GM23248 (cell line): ENCODE measurements at places on chromosomes 2 and 18.

DNA sequence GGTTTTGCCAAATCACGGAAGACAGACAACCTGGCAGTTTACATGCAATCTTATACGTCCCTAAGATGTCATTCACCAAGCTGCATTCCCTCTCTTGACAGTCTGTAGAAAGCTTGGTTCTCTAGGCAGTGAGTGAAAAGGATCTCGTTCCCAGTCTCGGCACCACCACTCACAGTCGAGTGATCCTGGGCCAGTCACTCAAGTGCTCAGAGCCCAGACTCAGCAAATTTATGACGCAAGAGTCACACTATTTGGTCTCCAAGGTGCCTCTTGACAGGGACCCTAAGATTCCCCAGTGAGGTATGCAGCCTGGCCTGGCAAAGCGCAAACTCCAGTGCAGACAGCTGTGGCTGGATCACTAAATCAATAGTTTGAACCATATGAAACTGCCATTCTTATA, 77.9 kb downstream of the EIPR1 start:
- no peak for DNase-seq

GRCh38 chr2:19769513-19769912, 132.3 kb downstream of the TTC32 start:
- peak; percentile 53 for DNase-seq

DNA sequence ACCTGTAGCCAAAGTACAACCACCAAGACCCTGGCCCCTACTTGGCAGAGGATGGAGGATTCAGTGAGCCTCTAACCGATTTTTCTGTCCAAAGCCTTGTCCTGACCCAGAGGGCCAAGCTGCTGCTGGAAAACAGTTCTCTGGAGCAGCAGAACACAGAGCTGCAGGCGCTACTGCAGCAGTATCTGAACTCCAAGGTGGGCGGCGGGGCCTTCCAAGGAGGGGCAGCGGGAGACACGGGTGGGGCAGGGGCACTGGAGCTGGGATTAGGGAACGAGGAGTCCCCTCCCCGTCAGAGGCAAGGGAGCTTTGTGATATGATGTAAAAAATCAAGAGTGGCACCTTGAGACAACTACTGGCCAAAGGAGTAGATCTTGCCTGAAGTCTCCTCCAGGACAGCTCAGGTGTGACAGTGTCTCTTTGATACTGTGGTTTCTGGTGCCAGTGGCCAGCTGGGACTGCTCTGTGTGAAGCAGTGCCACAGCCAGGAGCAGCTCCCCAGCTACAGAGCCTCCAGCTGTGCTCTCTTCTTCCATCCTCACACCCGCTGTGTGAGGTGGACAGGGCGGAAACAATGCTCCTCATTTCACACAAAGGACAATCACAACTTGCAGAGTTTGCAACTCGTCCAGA, 22.8 kb downstream of the OTOF start:
- no peak for DNase-seq

GRCh38 chr2:174753038-174753633, 11.1 kb downstream of the CHRNA1 start:
- no peak for DNase-seq

DNA sequence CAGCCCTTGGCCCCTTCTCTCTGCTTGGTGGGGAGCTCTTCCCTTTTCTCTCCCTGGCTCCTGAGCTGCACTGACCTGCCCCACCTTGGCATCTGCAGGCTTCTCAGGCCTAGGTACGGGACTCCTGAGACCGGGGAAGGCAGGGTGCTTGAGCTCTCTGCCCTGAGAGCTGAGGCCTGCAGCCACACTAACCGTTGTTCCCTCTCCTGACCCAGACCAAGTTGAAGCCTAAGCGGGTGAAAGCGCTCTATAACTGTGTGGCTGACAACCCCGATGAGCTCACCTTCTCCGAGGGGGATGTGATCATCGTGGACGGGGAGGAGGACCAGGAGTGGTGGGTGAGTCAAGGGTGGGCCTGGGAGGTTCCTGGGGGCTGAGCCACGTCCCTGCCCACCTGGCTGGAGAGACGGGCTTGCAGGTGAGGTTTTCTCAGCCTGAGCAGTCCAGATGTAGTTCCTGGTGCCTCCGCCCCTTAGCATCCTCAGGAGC, 22.2 kb downstream of the ITGB1BP1 start:
- DNase-seq, result no peak

GRCh38 chr2:24617424-24617823, 126.4 kb downstream of the NCOA1 start:
- no peak for DNase-seq

DNA sequence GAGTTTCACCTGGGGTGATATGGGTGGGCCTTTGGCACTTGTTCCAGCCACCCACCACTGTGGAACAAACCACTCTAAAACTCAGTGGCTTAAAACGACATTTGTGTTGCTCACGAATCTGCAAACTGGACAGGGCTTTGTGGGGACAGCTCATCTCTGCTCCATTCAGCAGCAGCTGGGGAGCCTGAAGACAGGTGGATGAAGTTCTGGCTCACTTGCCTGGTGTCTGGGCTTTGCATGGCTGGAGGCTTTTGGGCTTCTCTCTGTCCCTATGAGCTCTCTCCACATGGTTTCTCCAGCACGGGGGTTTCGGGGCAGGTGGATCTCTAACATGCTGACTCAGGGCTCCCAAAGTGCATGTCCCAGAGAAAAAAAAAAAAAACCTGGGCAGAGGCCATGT, 93.0 kb upstream of the GLI2 start:
- DNase-seq, result no peak

GRCh38 chr2:165815299-165816141, 21.5 kb upstream of the GALNT3 start:
- no peak for DNase-seq

- no peak for DNase-seq
These were observed 297.0 kb upstream of the REV1 start for GRCh38 chr2:99786636-99787390.

- DNase-seq, result no peak
These were observed 415.2 kb upstream of the KCNH7 start for GRCh38 chr2:163253621-163254285.

- DNase-seq, result no peak
These were observed 80.9 kb upstream of the IGFBP5 start for GRCh38 chr2:216776066-216776850.

- no peak for DNase-seq
These were observed 50.7 kb downstream of the LBH start for GRCh38 chr2:30282081-30282480.

- no peak for DNase-seq
These were observed 10.2 kb downstream of the MDH1 start for GRCh38 chr2:63598981-63599380.

DNA sequence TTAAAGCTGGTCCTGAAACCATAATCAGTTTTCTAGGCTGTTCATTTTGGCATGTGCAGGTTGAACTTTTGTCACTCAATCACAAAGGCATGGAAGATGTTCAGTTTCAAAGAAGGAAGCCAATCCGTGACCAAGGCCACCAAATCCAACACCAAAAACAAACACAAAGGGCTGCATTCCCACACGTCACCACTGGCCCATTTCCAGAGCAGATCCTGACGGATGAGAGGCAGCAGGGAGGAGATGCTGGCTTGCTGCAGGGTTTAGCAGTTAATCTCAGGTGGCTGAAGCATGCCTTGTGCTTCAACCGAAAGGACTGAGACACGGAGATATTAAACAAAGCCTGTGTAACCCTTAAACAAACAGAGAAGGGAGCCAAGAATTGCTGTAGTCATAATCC, 191.9 kb upstream of the CTAGE1 start:
- peak; percentile 23 for DNase-seq

DNA sequence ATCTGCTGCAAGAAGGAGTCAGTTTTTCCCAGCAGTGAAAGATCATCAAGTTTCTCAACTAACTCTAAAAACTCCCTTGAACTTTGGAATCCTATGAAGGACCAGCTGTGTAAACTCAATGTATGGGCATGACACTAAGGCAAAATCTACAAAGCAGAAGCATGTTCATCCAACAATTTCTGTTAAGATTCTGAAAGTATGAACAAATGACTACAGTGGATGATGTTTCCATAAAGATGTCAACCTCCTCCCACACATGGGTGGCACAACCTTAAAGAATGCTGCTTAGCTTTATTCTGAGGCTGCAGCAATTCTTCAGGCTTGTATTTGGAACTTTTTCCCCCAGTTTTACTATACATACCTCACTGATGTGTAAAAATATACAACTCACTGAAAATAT, 47.2 kb downstream of the WDR33 start:
- DNase-seq, result peak; percentile 83

GRCh38 chr2:51454177-51454576, 422.2 kb upstream of the NRXN1 start:
- DNase-seq, result no peak

- peak; percentile 64 for DNase-seq
These were observed 110.6 kb upstream of the PXDN start for GRCh38 chr2:1854729-1855547.

DNA sequence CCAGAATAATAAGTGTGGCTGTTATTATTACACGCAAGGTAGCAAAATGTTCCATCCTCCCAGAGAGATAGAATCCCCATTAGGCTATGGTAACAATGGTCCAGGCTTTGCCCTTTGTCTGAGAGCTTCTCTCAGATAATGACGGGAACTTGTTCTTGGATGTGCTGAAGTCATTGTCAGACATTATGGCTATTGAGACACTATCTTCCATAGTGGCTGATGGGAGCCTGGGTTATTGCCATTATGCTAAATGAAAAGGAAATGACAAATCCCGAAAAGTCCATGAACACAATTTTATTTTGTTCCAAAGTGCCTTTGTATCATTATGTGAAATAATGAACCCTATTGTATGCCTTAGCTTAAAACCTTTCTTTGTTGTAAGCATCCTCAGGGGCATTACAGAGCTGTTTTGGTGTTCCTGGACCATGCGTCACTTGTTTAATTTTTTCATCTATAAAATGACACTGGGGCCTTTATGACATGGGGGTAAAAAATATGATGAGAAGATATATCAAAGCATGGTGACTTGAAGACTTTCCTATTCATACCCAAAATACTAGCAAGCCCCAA, 218.5 kb downstream of the KCNS3 start:
- DNase-seq, result no peak

- no peak for DNase-seq
These were observed 244.8 kb upstream of the SIX2 start for GRCh38 chr2:45254025-45254424.

DNA sequence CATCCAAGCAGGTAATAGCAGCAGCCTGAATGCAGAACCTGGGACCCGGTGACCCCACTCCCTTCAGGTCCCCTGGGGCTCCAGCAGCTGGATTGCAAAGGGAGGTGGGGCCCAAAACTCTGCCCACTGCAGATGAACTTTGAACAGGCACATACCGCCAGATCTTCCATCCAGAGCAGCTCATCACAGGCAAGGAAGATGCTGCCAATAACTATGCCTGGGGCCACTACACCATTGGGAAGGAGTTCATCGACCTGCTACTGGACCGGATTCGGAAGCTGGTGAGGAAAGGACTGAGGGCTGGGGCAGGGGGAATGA, 9.2 kb upstream of the DNAJB2 start:
- no peak for DNase-seq

DNA sequence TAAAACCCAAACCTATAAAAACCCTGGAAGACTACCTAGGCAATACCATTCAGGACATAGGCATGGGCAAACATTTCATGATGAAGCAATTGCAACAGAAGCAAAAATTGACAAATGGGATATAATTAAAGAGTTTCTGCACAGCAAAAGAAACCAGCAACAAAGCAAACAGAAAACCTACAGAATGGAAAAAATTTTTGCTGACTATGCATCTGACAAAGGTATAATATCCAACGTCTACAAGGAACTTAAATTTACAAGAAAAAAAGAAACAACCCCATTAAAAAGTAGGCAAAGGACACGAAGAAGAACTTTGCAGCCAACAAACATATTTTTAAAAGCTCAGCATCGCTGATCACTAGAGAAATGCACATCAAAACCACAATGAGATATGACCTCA, 28.8 kb downstream of the ZBTB14 start:
- no peak for DNase-seq

DNA sequence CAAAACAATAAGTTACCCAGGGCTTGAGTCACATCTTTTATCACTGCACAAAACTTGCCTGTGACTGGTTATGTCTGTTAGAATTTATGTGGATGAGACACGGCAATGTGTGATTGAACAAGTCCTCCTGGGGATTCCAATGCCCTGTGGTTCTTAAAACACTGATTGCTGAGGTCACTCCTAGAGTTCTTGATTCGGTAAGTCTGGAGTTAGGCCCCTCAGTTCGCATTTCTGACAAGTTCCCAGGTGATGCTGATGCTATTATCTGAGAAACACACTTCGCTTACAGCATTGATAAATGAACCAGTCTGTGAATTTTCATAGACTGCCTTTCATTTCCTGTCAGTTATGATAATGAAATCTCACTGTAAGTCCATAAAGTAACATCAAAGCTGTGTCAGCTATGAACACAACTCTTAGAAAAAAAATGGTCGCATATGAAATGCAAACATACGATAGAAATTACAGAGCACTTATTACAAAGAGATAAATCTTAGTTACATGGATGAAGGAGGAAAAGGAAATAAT, 214.0 kb downstream of the DLGAP1 start:
- DNase-seq, result no peak

GRCh38 chr2:41294331-41294730, 753.5 kb upstream of the PKDCC start:
- DNase-seq, result peak; percentile 1

DNA sequence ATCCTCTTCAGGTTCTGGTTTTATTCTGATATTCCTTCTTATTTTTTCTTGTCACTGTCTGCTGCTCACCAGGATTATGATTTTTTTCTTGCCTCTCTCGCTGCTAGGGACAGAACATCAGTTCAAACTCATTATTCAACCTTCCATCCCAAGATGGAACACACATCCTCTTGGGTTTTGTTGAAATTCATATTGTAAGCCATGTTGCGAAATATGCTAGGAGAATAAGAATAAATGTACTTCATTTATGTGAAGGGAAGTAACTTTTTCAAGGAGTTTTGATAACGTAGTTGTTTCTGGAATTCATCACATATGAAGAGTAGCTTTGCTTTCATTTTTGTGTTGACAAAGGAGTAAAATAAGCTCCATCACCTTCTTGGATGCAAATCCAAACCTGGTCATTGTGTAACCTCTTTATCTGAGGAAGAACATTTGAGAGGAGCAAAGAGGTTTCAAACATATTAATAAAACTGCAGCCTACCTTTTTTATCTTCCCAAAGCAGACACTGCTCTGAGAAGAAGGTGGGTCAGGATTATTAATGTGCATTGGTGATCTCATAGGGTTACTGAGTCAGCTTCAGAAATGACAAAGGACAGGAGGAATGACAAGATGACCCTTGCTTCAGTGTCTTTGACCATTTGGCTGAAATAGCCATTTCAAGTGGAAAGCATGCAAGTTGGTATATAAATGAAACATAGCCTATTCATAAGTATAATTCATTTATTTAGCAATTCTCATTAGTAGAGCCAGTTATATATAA, 280.0 kb downstream of the GULP1 start:
- no peak for DNase-seq

DNA sequence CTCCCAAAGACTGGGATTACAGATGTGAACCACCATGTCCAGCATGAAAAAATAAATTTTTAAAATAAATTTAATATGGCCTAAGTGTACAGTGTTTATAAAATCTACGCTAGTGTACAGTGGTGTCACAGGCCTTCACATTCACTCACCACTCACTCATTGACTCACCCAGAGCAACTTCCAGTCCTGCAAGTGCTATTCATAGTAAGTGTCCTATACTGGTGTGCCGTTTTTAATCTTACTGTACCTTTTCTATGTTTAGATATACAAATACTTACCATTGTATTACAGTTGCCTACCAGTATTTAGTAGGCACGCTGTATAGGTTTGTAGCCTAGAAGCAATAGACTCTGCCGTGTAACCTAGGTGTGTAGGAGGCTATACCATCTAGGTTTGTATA, 291.6 kb upstream of the STON1 start:
- DNase-seq, result no peak

- peak; percentile 76 for DNase-seq
These were observed 14.8 kb downstream of the SLC16A14 start for GRCh38 chr2:230053753-230054478.
